ENCODE measurements at places on chromosomes 16 and 17.

GRCh38 chr16:642189-643049, 791 bp downstream of the MCRIP2 start:
- no peak for DNase-seq

DNA sequence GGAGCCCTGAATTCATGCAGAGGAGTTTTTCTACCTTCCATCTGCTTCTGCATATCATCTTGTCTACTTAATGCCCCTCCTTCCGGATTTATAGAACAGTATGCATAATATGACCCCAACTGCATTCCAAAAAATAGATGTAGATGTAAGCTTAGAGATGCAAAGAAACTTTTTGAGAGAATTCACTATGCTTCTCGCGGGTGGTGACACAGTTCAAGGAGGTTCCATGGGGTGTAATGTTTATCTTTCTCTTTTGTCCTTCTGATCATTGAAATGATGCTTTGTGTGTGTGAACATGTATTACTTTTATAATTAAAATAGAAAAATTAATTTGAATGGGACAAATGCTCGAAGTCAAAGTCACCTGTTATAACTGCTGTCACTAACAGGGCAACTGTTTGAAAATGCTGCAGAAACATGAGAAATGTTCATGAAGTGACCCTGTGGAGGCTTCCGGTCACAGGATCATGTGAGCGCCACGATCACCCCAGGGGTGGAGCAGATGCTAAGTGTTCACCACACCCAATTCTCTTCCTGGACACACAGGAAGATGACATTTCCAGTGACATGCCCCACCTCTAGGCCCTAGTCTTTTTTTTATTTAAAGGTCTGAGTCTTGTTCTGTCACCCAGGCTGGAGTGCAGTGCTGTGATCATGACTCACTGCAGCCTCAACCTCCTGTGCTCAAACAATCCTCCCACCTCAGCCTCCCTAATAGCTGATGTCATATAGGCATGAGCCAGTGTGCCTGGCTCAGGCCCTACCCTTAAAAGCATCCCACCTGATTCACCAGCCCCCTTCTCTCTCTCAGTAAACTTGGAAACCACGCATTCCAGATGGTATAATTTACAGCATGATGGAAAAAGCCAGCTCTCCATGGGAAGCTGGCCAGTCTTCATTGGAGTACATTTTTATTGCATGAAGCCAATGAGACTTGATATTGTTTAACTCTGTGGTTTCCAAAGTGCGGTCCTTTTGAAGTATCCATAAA, 21.0 kb upstream of the AGRP start:
- DNase-seq = no peak

- DNase-seq = no peak
Measured at GRCh38 chr17:79279320-79279719, 204.7 kb downstream of the ENGASE start.

- DNase-seq = no peak
Measured at GRCh38 chr17:46030752-46031151, 31.7 kb downstream of the STH start.

GRCh38 chr16:77637940-77638339, 84.4 kb upstream of the NUDT7 start:
- no peak for DNase-seq

DNA sequence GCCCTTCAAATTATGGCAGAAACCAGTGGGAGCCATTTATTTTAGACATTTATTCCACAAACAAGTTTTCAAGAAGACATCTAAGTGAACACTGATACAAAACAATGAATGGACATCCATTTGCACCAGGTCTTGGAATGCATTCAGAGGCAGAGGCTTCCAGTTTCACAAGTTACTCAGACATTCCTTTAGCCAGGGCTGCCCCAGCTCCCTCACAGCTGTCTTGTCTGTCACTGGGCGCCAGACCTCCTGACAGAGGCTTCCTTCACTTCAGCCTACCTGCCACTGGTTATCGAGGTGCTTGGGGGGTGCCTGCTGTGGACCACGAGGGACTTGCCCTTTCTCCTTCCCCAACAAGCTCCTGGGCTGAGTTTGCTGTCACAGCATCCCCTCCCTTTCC, 19.2 kb downstream of the AQP8 start:
- DNase-seq = no peak

GRCh38 chr17:32627239-32627996, 140.6 kb downstream of the CDK5R1 start:
- peak; percentile 92 for DNase-seq

- no peak for DNase-seq
Measured at GRCh38 chr17:20991276-20992037, 51.4 kb downstream of the USP22 start.

DNA sequence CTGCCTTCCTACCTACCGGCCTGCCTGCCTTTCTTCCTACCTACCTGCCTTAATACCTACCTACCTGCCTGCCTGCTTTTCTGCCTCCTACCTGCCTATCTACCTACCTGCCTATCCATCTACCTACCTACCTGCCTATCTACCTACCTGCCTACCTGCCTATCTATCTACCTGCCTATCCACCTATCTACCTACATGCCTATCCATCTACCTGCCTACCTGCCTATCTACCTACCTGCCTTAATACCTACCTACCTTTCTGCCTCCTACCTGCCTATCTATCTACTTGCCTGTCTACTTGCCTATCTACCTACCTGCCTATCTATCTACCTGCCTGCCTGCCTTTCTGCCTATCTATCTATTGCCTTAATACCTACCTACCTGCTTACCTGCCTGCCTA, 383.8 kb upstream of the PSMD7 start:
- no peak for DNase-seq

- DNase-seq = no peak
Measured at GRCh38 chr16:52229471-52229870, 317.5 kb downstream of the TOX3 start.

GRCh38 chr16:21684199-21684598, 20.4 kb downstream of the OTOA start:
- DNase-seq = no peak

DNA sequence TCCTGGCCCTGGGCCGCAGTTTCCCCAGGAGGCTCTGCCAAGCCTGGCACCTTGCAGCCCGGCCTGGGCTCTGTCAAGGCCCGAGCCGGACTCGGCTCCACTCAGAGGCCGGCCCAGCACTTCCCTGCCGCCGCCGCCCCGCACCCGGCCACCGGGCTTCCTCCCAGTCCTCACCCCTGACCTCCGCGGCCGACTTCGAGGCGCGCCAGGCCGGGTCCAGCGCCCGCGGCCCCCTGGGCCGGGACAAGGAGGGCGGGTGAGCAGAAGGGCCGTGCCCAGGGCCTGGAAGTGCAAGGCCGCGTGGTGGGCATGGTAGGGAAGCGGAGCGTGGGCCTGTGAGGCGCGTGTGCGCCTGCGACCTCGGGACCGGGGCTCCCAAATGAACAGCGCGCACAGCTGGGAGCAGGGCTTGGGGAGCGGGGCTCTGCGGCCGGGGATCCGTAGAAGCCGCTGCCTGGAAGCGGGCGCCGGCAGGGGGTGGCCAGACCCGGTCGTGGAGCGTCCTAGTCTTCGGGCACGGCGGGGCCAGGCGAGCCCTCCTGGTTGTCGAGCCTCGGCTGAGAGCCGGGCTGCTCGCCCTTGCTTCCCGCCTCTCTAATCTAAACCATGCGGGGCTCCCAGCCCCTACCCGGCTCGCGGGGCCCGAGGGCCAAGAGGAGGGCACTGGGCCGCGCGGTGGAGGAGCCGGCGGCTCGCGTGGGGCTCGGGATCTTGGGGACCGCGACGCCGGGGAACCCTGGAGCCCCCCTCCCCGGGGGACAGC, 503 bp upstream of the TBX4 start:
- no peak for DNase-seq

- DNase-seq = no peak
Measured at GRCh38 chr17:45104907-45105624, 27.2 kb downstream of the PLCD3 start.
